ENCODE measurements at places on chromosomes 3 and 15. TPM values are rescaled to one million over a fixed set of nuclear protein-coding genes. Genes with fewer than 3 reads are reported as not detected.

CYP19A1 gene
- 4.8 TPM for total RNA-seq

ATG3 gene
- 74.9 TPM for total RNA-seq

STXBP5L gene
- total RNA-seq = 9.8 TPM

GPR27 gene
- total RNA-seq = not detected

ADAMTSL3 gene
- total RNA-seq = 0.17 TPM

SLC24A5 gene
- total RNA-seq = not detected

NUP210 gene
- 3.1 TPM for total RNA-seq

SLC27A2 gene
- not detected for total RNA-seq

AAGAB gene
- 65.8 TPM for total RNA-seq

DNAJA4 gene
- total RNA-seq = not detected

IGSF11 gene
- 0.18 TPM for total RNA-seq

GATM gene
- 0.78 TPM for total RNA-seq

TMCO5A gene
- not detected for total RNA-seq

TM6SF1 gene
- 0.04 TPM for total RNA-seq

KCNH8 gene
- not detected for total RNA-seq

PTX3 gene
- total RNA-seq = 1.5 TPM

FEZF2 gene
- not detected for total RNA-seq

HSPBAP1 gene
- 8.6 TPM for total RNA-seq

MORC1 gene
- 0.04 TPM for total RNA-seq

CORO2B gene
- 0.33 TPM for total RNA-seq

C3orf20 gene
- not detected for total RNA-seq

STARD5 gene
- total RNA-seq = 3.2 TPM

ALDH1A3 gene
- total RNA-seq = 54.3 TPM

MUC13 gene
- 0.12 TPM for total RNA-seq

RASGRF1 gene
- total RNA-seq = 0.15 TPM

ANKRD63 gene
- 0.37 TPM for total RNA-seq

GOLGA8T gene
- not detected for total RNA-seq

MASP1 gene
- 10.2 TPM for total RNA-seq

LRRIQ4 gene
- not detected for total RNA-seq

C3orf80 gene
- total RNA-seq = 0.15 TPM

LNP1 gene
- total RNA-seq = 7.0 TPM

WNT7A gene
- total RNA-seq = not detected

RPL35A gene
- 1,516 TPM for total RNA-seq

GPR62 gene
- not detected for total RNA-seq

FRMD5 gene
- total RNA-seq = 1.1 TPM

KLHL40 gene
- not detected for total RNA-seq

KBTBD12 gene
- not detected for total RNA-seq

LIPC gene
- 0.43 TPM for total RNA-seq

CFAP161 gene
- total RNA-seq = 0.25 TPM

EXD1 gene
- total RNA-seq = 0.12 TPM

CAND2 gene
- total RNA-seq = 0.31 TPM

All from H4 (cell line).